Astrocyte of the hippocampus (primary cell): ENCODE measurements at places on chromosomes 4 and X.

DNA sequence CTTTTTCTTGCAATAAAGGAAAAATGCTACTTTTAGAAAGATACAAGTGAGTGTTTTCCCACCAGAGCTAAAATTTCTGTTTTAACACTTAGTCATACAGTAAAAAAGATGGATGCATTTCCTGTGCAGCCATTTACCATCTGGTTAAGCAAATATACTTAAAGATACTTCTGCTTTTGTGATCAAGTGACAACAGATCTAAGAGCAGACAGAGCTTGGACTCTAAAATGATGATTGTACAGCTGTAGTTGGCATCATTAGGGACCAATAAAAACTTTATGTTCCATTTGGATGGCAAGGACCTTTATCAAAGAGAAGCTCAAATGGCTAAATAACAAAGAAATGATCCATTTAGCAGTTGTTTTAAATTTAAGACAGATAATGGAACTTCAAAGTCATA, 270.8 kb downstream of the FSTL5 start:
- DNase-seq = no peak

DNA sequence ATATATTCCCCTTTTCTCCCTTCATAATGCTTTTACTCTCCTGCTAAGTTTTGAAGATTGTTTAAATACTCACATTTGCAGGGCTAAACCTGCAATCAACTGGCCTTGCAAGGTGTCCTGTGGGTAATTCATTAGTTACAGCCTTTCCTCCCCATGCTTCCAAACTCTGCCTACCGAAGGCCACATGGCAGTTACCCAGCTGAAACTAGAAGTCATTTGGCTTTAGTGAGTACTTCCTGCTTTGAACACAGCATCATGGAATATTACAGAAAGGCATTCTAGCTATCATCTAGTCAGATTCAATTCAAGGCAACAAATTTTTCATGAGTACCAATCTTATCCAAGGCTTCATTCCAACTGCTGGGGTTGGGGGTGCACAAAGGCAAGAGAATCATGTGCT, 55.6 kb downstream of the SRPX start:
- no peak for DNase-seq

DNA sequence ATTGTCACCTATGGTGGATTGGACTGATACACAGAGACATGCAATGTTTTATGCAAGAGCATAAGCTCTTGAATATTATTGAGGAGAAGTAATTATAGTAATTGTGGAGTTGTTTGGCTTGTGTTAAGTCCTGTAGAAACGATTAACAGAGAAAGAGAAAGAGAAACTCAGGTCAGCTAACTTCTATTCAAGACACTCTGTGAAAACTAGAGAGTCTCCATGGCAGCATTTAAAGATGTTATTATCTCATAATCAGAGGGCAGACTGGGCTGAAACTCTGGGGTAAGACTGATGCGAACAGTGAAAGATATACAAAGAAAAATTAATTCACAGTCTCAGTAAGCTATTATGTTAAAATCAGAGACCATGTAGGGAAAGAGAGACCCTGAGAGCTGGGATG, 625.7 kb downstream of the FAT4 start:
- no peak for DNase-seq

DNA sequence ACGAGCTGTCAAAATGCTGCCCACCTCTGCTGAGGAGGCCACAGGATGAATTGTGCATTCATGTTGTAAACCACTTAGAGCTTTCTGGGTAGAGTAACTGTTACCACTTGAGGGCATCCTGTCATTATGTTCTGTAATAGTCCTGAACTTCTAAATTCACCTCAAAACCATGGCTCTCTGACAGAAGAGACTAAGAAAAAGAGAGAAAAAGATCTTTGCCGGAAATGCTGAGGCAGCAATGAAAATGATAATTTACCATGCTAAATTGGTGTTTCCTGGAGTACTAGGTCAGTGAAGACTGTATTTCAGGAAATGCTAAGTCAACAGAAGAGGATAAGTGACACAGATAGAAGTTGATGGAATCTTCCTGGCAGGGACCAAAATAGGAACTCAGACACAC, 942.3 kb upstream of the SLIT2 start:
- DNase-seq = peak; percentile 54

GRCh38 chrX:118702741-118703140, 24.7 kb upstream of the IL13RA1 start:
- DNase-seq = no peak

- DNase-seq = peak; percentile 13
Measured at GRCh38 chr4:117385526-117385925, 300.1 kb upstream of the TRAM1L1 start.

GRCh38 chr4:153784166-153784699, 4.7 kb downstream of the SFRP2 start:
- no peak for DNase-seq

- DNase-seq = peak; percentile 12
Measured at GRCh38 chr4:95394752-95395306, 153.9 kb downstream of the UNC5C start.

- no peak for DNase-seq
Measured at GRCh38 chrX:109691277-109691676, 41.8 kb downstream of the ACSL4 start.

DNA sequence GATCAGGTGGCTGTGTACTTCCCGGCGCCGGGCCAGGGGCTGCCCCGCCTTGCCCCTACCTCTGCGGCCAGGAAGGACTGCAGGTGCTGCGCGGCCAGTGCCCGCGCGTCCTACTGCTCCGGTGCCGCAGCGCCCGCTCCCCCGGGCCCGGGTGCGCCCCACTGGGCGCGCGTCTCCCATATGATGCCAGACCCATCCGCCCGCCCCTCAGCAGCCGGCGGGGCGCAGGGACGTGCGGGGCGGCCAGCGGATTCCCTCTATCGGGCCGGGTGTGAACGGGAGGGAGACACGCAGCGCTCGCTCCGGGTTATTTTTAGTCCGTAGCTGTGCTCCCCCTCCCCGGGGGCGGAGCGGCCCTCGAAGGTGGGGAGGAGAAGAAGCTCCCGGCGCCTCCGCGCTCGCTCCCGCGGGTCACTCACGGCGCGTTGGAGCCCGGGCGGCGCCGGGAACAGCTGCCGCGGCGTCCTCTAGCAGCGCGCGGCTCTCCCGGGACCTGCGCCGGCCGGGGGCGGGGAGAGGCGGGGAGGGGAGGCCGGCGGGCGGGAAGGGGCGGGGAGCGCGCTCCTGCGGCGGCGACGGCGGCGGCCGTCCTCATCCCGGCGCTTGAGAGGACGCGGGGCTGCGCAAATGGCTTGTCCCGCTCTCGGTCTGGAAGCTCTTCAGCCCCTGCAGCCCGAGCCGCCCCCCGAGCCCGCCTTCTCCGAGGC, 103.6 kb downstream of the UCHL1 start:
- DNase-seq = peak; percentile 86

DNA sequence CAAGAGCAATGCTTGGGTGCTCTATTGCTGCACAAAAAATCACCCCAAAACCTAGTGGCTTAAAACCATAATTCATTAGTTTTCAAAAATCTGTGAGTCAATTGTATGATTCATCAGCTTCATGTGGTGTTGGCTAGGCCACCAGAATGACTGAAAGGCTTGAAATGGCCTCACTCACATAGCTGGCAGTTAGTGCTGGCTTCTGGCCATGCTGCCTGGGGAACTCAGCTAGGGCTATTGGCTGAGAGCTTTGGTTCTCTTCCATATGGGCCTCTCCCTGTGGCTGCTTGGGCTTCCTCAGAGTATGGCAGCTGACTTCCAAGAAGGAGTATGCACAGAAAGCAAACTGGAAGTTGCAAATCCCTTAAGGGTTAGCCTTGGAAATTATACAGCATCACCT, 3.1 kb upstream of the MTMR1 start:
- peak; percentile 91 for DNase-seq

- peak; percentile 2 for DNase-seq
Measured at GRCh38 chr4:93475730-93476129, 352.8 kb upstream of the ATOH1 start.

DNA sequence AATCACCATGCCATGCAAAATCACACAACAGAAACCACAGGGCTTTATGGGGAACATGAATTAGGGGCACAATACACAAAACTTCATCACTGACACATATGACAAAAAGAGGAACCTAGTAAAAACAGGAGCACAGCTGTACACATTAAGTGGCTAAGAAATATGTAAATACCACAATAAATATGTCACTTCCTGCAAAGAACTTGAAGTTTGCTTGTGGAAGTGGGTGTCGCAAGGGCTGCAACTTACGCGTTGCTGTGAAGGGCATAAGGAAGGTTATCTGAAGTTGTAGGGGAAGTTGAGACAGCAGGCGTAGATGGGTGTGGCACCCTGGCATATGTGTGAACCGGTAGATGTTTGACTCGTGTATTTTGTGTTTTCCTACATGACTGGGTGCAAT, 42.4 kb downstream of the CLCN4 start:
- DNase-seq = no peak

DNA sequence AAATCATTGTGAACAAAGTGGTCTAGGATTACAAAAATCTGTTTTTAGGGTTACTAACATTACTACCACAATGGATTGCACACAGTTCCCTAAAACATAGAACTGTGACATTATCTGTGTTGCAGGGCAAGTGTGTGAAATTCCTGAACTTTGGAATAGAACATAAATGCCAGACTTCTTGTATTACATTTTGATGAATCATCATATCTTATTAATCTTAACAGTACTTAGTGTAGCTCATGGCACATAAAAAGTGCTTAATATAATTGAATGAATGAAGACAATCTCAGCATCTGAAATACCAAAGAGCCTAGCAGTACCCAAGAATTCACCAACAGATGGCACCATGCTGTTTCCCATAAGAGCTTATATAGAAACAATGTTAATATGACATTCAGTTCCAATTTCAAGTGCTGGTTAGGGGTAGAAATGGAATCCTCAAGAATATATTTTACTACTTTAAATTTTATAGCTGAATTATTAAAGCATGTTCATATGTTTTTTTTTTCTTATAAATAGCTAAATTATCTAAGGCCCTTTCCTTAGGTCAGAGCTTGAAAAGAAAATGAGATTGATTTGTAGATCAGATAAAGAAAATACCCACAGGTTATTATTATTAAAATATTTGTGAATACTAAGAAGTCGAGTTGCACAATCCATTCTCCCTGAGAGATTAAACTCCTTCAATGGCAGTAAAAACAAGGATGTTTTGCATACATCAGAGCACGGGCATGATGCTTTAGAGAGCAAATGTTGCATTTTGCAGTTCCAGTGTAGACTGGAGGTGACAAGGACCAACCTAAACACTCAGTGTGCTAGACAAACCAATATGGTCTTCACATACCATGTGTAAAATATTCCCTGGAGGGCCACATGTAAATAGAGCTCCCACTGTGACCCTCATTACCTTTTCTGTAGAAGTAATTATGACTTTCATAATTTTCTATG, 25.7 kb upstream of the SHISA3 start:
- DNase-seq = peak; percentile 74

- DNase-seq = no peak
Measured at GRCh38 chr4:97300561-97300960, 842.7 kb downstream of the STPG2 start.

DNA sequence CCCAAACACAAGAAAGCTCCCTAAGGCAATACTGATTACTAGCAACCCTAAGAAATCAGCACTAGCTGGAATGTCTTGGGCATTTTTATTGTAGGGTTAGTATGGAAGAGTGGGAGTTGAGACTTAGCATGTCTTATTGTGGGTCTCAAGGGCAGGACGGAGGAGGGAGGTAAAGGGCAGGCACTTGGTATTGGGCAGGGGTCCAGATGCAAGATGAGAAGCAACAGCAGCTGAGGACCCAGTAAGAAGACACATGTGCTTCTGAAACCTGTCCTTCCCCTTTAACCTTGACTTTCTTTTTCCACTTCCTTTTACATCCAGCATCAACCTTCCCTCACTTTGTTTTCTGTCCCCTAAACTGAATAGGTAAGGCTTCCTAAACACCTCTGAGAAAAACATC, 37.4 kb downstream of the LARP7 start:
- DNase-seq = no peak

GRCh38 chr4:142203505-142203904, 567.1 kb downstream of the IL15 start:
- DNase-seq = no peak

DNA sequence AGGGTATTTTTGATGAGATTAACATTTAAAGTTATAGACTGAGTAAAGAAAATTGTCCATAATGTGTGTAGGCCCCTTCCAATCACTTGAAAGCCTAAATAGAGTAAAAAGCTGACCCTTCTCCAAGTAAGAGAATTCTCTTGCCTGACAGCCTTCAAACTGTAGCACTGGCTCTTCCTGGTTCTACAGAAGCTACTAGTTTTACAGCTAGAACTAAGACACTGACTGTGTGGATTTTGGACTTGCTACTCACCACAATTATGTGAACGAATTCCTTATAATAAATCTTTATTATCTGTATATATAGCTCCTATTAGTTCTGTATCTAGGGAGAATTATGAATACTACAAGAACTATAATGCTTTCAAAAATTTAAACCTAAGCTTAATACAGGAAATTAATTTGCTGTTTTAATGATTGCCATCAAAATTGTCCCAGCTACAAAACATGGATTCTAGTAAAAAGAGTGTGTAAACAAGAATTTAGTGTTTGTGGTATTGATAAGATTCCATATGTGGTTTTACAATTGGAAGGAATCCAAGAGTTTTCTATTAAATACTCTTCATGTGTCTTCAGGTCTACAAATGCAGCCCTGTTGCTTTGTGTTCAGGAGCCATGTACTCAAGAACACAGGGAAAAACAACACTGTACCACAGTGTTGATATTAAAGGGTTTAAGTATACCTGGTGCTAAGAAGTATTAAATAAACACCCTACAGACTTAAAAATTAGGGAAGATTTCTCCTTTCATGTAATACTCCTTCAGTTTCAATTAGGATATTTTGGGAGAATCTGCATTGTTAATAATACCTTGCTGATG, 366.5 kb downstream of the CXXC4 start:
- DNase-seq = peak; percentile 29

DNA sequence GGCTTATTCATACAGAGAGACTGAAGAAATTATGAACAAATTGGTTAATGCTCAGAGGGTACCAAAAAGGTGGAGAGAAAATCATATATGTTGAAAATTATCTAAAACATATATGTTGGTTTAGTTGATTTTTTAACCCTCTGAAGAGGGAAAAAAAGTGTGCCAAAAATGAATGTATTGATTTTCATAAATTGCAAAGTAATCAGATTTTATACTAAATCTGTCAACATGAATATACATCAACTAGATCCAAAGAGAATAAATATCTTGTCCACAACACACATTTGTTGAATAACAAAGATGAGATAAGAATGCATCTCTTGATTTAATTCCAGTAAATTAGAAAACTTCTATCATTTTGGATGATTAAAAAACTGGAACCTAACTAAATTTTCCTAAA, 125.3 kb upstream of the TACR3 start:
- no peak for DNase-seq

- DNase-seq = peak; percentile 75
Measured at GRCh38 chrX:120672389-120672788, 42.5 kb upstream of the C1GALT1C1 start.

- no peak for DNase-seq
Measured at GRCh38 chr4:184122631-184123408, 94.9 kb downstream of the ENPP6 start.

DNA sequence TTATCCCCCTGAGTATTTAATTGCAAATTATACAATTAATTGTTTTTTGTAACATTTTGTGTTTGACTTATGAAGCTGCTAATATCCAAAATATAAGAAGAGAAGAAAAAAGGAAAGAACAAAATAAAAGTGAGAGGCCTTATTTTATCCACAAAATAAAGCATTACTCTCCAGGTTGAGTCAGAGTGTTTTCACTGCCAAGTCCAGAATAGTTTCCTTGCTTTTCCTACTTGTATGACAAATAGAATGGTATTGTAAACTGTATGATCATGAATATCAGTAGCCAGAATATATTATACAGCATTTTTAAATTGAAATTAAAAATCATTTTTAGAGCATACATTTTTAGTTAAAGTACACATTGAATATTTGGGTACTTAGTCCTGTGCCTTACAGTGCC, 237.8 kb downstream of the NDST4 start:
- peak; percentile 43 for DNase-seq

GRCh38 chr4:122584519-122584918, 36.3 kb downstream of the IL21 start:
- peak; percentile 79 for DNase-seq
